ENCODE measurements at places on chromosomes 6 and 20.

DNA sequence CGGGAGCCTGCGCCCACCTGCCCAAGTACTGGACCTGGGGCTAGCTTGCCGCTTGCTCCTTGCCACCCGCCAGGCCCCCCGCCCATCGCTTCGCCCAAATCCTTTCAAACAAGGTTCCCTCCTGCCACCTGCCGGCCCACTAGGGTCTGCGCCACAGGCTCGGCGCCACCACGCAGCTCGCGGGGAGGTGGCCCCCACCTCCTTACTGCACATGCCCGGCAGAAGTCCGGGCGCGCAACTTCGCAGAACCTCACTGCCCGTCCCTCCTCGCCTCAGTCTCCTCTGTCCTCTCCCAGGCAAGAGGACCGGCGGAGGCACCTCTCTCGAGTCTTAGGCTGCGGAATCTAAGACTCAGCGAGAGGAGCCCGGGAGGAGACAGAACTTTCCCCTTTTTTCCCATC lies 11.2 kb downstream of the GNAS-AS1 start:
- no peak for DNase-seq

DNA sequence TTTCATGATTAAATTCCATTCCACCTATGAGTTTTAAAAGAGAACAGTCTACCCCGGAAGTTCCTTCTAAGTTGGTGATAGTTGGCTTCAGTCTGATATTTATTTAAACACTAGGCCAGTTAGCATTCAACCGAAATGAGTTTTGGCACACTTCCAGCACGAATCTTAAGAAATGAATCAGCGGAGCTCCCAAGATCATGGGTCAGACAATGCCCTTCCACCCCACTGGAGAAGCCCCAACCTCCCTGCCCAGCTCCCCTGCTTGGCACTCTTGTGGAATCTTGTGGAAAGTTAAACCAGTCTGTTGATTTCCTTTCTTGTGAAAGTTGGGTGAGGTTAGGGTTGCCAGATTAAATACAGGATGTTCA lies 64.3 kb downstream of the MKKS start:
- no peak for DNase-seq

DNA sequence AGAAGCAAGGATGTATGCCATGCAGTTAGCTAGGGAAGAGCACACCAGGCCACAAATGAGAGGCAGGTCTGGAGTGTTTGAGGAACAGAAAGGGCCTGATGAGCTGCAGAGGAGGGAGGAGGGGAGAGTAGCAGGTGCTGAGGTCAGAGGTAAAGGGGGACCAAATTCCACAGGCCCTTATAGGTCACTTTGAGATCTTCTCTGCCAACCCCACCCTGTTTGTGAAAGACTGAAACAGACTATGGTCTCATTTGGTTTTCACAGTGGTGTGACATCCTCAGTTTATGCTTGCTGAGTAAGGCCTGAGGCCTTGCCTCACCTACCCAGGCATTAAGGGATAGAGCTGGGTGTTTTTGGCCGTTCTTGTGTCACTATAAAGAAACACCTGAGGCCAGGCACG lies 187.7 kb upstream of the MYLIP start:
- no peak for DNase-seq

DNA sequence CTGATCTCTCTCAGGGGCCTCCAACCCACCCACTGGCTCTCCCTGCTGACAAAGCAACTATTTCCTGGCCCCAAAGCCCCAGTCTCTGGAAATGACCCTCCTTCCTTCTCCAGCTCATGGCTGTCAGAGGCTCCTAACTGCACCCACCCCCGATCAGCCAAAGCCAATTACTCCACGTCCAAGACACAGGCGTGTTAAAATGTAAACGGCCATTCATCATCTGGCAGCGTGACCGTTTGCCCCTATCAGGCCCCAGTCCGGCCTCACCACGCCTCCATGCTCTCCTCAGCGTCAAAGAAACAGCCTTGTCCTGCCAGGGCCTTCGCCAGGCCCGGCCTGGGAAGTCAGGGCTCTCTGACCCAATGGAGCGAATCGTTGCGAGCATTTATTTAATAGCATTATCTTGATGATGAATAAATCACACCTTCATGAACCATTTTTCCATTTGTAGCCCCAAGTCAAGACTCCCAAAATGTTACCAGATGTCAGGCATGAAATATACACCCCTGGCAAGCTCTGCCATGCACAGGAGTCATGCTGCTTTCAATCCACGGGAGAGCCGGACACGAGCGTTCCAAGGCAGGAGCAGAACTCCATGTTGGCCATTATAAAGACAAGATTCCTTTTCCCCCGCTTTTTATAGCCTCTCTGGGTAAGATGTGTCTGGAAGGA lies 17.7 kb downstream of the RIPOR3 start:
- no peak for DNase-seq

DNA sequence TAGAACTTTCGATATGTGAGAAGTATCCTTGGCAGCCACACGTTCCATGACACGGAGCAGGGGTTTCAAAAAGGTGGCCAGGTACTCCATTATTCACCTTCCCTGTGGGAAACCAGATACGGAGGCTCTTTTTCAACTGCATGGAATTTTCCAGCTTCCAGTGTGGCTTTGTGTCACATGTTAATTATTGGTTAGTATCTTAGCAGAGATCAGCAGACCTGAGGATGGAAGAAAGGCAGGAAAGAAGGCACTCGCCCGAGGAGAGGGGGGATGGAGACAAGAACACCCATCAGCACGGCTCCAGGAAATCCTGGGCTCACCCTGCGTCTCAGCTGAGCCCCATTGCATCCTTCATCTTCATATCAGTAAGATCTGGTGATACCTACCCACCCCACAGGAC lies 115.5 kb downstream of the PXDC1 start:
- DNase-seq = no peak

DNA sequence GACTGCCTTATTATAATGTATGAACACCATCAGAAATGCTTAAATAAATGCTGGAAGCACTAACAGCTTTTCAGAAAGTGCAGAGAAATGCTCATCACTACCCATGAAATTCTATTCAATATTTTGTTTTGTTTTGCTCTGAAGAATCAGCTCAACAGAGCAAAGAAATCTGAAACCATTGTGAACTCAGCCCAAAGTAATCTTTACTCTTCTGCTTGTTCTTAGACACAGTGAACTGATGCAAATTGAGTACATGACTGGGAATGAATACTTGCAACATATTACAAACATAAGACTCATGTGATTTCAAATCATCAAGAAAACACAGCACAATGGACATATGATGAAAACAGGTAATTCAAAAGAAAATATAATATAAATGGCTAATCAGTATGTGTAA lies 404.6 kb upstream of the OPRM1 start:
- no peak for DNase-seq

GRCh38 chr6:148471624-148472159 lies 129.1 kb downstream of the SASH1 start:
- DNase-seq = no peak

- DNase-seq = no peak
Observed at GRCh38 chr6:67666177-67666964, 968.7 kb upstream of the ADGRB3 start.

DNA sequence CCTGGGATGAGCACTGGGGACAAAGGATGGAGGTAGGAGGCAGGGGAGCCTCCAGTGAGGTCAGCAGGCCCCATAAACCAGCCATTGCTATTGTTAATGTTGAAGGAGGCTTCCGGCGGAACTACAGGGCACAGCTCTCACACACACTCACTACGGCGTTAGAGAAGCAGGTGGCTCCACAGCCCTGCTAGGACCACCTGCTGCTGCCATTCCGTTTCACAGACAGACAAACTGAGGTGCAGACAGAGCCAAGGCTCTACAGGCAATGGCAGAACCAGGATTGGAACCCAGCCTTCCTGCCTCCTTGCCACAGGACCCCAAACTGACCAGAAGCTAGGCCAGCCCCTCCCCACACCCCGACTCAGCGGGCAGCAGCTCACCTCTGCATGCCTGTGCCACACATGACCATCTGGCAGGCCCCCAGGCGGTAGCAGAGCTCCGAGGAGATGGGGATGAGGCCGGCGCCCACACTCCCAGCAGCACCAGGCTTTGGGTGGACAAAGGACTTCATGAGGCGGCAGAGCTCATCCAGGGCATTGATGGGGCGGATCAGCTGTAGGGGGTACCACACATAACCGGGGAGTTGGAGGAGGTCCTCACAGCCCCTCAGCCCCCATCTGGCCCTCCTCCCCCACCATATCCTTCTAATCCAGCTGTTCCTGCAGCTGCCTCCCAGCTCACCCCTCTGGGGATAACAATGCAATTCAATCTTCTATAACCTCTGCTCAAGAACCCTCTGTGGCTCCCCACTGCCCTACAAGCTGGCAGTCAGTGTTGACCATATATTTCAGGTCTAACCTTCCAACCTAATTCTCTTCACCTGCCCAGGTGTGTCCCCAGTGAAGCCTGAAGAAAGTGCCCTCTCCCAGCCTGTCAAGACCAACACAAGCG lies 198.5 kb downstream of the PREX1 start:
- no peak for DNase-seq

GRCh38 chr6:5979650-5980420 lies 26.9 kb downstream of the NRN1 start:
- DNase-seq = no peak

GRCh38 chr6:41536795-41537758 lies 9.1 kb upstream of the FOXP4 start:
- no peak for DNase-seq

DNA sequence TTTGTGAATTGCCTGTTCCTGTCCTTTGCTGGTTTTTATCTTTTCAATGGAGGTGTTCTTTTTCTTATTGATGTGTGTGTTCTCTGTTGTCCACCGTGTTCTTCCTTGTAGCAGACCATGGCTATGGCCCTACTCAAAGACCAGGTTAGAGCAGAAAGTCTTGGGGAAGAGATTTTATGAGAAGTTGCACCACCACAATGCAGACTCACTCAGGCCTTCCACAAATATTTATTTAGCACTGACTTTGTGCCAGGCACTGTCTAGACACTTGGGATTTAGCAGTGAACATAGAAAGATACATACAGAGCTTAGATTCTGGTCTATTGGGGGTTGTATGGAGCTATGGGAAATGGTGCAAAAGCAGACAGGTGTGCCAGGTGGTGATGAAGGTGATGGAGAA lies 98.8 kb downstream of the DTD1 start:
- no peak for DNase-seq

DNA sequence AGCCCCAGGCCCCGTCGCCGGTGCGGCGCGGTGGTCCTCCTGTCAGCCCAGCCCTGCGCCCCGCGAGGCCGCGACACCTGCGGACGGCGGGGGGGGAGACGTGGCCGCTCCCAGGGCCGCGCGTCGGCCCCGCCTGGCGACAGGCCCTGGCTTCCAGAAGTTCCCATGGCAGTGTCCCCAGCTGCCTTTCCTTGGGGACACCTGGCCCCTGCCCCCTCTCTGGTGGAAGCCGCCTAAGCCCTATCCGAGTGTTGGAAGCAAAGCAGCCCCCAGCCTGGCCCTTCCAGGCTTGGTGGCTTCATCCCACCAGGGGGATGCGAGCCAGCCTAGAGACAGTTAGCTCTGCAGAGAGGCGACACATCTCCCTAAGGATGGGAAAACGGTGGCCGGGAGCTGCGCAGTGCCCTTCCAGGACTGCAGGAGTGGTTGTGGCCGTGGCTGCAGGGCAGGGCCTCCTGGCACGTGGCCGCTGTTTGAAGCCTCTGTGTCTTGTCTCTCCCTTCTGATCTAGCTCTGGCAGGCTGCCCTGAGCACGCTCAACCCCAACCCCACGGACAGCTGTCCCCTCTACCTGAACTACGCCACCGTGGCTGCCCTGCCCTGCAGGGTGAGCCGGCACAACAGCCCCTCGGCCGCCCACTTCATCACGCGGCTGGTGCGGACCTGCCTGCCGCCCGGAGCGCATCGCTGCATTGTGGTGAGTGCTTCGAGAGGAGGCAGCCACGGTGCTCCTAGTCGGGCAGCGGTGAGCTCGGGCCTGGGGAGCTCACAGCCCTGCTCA lies 816 bp downstream of the NPEPL1 start:
- DNase-seq = no peak

- DNase-seq = no peak
Observed at GRCh38 chr6:168709991-168710390, 269.0 kb downstream of the SMOC2 start.

DNA sequence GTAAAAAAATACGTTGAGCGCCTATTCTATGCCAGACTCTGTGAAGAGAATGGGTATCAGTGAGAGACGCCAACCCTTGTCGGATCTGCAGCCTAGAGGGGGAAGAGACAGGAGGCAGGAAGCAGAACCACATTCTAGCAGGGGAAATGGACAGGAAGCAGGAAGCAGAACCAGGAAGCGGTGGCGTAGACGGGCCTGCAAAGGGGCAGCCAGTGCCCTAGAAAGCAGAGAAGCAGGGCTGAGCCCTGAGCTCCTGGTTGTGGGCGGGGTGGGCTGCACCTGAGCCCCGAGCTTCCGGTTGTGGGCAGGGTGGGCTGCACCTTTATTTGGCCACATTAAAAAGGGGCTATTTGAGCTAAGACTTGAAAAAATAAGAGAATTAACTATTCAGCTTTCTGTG lies 71.9 kb downstream of the FAM120B start:
- DNase-seq = no peak

- no peak for DNase-seq
Observed at GRCh38 chr6:7446619-7447325, 57.2 kb downstream of the RIOK1 start.

DNA sequence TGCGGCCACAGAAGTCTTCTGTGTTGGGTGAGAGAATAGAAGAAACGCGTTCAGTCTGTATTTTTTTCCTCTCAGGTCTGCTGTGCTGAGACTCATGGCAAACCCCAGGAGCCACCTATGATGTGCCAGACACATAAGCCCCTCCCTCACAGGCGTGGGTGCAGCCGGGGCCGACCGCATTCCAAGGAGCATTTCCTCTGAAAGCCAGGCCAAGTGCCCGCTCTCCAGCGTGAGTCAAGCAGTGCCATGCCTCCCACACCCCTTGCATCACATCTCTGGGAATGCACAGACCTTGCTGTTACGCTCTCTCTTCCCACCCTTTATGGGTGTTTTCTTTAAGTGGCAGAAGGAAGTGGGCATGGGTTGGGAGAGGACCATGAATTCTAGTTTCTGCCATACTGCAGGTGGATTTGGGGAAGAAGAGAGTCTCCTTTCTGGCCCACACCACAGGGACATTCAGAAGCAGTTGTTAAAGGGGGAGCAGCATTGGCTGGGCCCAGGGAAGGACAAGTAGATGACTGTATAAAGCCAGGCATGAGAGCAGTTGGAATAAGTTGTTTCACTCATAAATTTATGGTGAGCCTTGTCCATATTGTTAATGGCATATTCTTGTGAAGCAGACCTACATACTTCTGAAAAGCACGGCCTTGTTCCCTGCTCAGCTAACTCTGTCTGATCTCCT lies 37.1 kb upstream of the TFAP2A start:
- DNase-seq = no peak

- DNase-seq = no peak
Observed at GRCh38 chr20:14989535-14990290, 652.3 kb upstream of the FLRT3 start.

- no peak for DNase-seq
Observed at GRCh38 chr6:470901-471448, 79.4 kb downstream of the IRF4 start.
